Naive thymus-derived CD4-positive, alpha-beta T cell (primary cell): ENCODE measurements at places on chromosomes 12 and 14.

DNA sequence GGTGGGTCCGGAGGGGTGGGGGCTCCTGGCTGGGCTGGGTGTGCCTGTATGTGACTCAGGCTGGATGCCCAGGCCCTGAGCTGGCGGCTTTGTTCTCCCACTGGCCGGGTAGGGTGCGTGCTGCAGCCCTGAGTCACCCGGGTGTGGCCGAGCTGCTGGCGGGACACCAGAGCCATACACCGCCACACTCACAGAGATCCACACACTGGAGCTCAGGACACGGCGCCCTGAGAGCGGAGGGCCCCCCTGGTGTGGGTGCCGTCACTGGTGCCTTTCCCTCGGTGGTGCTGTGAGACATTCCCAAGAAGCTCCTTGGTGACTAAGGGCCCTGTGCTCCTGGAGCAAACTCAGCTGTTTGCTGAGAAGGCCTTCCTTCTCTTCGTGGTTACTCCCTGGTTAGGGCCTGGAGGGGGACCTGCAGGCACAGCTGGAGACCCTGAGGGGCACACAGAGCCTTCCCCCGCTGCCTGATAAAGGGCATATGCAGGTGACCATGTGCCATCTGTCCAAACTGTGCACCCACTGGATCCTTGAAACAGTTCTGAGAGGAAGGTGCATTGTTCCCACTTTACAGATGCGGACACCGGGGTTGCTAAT, 44.3 kb downstream of the KRT80 start:
- DNase-seq: no peak

GRCh38 chr14:35073486-35073885, 27.4 kb downstream of the FAM177A1 start:
- DNase-seq: no peak

GRCh38 chr12:131851741-131852550, 23.8 kb downstream of the MMP17 start:
- no peak for DNase-seq

- DNase-seq: no peak
These were observed 411.9 kb downstream of the NELL2 start for GRCh38 chr12:44464180-44464579.
